ENCODE measurements at places on chromosomes 6 and 20.

DNA sequence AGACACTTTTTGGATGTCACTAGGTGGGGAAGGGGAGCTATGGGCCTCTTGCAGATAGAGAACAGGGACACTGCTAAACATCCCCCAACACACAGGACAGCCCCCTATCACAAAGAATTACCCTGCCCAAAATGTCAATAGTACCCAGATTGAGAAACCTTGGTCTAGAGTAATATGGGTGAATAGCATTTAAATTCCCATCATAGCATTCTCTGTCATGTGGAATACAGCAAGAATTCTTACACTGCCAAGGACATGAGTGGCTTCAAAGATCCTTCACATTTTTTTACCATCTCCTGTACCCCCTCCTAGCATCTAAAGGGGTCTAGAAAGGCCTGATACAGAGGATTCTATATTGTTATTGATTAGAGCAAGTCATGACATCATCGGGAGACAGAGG, 83.1 kb upstream of the SSTR4 start:
- no peak for DNase-seq

- DNase-seq, result no peak
These were observed 57.6 kb downstream of the TENT5A start for GRCh38 chr6:81694855-81695254.

GRCh38 chr6:96942676-96943075, 18.1 kb downstream of the KLHL32 start:
- no peak for DNase-seq

GRCh38 chr6:36034441-36034840, 6.8 kb downstream of the MAPK14 start:
- no peak for DNase-seq

- no peak for DNase-seq
These were observed 70.2 kb downstream of the HFE start for GRCh38 chr6:26157251-26158075.

DNA sequence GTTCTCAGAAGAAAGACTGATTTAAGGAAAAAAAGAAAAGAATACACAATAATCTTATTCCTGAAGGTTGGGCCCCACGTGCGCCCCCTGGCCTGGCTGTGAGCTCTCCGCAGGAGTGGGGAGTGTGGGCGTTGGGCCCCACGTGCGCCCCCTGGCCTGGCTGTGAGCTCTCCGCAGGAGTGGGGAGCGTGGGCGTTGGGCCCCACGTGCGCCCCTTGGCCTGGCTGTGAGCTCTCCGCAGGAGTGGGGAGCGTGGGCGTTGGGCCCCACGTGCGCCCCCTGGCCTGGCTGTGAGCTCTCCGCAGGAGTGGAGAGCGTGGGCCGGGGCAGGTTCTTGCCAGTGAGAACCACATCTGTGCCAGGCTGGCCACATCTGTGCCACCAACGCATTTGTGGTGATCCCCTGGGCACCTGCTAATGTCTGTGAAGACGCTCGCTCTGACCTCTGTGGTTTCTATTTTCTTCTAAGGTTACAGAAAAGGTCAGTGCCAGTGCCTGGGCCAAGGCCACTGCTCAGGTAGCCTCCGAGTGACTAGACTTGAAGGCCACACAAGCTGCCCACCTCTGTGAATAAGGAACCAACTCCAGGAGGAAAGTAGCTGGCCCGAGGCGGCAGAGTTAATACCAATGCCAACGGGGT, 41.0 kb downstream of the WDR27 start:
- no peak for DNase-seq

GRCh38 chr20:4483486-4483885, 238.2 kb upstream of the PRND start:
- no peak for DNase-seq

GRCh38 chr20:22716821-22717351, 132.5 kb upstream of the FOXA2 start:
- DNase-seq, result no peak

DNA sequence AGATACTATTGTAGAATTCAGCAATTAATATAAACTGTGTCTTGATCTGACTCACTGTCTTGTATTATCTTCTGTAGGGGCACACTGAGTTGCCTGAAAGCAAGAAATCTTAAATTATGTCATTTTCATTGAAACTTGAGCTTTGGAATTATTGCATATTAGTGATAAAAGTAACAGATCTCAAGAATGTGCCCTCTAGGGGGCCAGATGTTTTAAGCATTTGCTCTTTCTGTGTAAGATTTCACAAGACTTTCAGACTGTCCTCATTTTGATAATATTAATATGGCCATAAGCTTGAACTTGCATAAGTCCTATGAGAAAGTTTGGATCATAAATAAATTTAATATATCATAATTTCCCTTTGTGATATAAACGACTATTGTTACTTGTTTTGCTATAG, 55.5 kb upstream of the MYO6 start:
- no peak for DNase-seq

DNA sequence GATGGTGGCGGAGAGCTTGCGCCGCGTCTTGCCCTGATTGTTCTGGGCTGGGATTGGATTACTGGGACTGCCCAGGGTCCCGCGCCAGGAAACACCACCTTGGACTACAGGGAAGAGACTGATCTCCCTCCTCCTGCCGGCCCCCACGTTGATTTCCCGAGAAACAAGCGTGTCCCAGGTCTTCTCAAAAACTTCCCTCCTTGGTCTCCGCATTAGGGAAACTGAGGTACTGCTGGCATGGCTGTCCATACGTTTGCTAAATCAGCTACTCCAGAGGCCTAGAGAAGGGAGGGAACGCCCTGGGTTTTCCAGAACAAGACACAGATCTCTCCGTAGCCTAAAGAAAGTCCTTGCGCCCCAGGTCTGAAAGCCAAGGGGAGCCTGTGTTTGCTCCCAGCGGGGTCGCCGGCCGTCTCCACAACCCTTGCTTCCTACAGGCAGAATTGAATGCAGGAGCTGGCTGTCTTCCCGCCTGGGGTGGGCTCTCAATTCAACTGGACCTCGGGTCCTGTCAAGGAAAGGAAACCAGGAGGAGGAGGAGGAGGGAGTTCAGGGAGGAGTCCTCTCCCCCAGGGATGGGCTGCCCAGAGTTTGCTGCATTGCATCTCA, 29.2 kb downstream of the TFAP2A start:
- no peak for DNase-seq

DNA sequence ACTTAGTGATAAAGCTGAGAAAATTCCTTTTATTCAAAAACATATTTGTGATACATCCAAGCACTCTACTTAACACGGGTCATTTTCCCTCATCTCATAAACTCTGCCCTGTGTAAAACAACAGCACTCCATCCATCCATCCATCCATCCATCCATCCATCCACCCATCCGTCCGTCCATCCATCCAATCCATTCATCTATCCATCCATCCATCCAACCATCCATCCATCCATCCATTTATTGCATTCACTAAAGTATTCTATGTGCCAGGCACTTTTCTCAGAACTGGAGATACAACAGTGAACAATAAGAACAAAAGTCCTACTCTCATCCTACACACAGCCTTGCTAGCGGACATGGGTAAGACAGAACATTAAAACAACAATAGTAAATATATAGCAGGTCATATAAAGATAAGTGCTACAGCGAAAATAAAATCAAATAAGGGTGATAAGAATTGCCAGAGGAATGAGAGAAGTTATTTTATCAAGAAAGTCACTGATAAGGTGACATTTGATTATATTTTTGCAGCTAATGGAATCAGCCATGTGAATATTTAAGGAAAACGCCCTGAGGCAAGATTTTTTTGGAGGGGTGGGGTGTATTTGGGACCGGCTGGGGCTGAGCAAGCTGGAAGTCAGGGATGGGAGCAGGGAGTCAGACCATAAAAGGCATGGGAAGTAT, 78.2 kb downstream of the ADAT2 start:
- DNase-seq, result no peak

DNA sequence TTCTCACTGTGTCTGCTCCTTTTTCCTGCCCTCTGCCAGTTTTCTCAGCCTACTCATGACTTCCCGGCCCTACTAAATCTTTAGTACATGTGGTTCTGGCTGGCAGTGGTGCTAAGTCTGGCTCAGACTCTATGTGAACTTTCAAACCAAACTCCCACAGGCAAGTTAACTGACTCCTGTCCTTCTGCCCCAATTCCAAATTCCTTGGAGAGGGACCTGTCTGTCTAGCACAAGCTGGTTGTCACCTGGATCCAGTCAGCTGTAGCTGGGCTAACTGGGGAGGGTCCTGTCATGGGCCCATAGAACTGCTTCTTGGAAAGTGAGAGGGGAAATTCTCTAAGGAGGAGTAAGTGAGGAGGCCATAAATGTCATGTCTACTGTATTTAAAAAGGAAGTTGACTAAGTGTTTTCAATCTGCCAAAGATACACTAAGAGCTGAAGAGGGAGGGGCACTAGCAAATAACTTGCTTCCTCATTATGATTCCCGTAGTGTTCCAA, 240.1 kb downstream of the KCNQ5 start:
- no peak for DNase-seq

GRCh38 chr6:137641474-137642077, 147.4 kb upstream of the OLIG3 start:
- peak; percentile 24 for DNase-seq

GRCh38 chr6:43827898-43828297, 57.9 kb downstream of the VEGFA start:
- no peak for DNase-seq

DNA sequence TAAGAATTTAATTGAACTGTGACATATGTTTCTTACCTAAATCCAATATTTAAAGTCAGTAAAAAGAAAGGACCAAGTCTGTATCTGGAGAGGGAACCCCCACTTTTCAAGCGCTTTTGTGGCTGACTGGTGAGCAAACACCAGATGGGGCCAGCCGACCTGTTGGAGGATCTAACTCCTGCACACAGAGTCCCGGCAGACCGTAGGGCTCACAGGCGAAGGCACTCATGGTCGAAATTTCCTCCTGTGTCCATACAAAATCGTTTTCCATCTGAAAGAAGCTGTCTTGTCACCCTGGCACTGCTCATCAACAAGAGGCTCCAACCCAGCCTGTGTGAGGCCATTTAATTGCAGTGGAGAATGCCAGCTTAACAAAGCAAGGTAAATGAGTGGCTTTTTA, 94.0 kb downstream of the SCML4 start:
- DNase-seq, result no peak

- DNase-seq, result no peak
These were observed 13.7 kb upstream of the TMX4 start for GRCh38 chr20:8033151-8033841.

DNA sequence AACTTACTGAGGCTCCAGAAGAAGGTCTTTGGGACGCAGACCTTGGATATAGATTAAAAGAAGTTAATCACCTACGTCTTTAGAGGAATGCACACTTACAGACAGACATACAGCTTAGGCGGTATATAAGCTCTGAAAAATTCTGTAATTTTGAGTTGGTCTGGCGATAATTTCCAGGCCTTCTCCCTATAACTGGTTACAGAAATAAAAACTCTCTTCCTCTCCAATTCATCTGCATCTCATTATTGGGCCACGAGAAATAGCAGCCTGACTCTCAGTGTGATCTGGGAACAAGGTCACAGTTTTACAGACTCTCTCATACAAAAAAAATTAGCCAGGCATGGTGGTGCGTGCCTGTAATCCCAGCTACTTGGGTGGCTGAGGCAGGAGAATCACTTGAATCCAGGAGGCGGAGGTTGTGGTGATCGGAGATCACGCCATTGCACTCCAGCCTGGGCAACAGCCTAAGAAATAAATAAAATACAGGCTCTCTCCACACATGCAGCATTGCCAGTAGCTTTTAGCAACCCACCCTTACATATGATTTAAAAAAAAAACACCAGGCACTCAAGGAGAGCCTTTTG, 4.7 kb downstream of the ZBTB24 start:
- no peak for DNase-seq

DNA sequence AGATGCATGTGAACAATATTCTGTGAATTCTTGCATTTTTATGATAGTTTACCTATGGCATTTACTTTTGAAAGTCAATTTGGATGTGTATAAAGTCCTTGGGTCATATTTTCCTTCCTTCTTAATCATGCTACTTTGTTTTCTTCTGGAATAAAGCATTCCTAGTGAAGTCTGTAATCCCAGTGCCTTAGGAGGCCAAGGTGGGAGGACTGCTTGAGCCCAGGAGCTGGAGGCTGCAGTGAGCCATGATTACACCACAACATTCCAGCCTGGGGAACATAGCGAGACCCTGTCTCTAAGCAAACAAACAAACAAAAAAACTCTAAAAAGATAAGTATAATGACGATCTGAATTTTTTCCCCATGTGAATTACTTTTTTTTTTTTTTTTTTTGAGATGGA, 69.7 kb upstream of the SYNCRIP start:
- DNase-seq, result no peak

GRCh38 chr6:15908871-15909270, 220.0 kb upstream of the MYLIP start:
- no peak for DNase-seq

GRCh38 chr6:20365456-20365855, 36.2 kb upstream of the E2F3 start:
- no peak for DNase-seq

GRCh38 chr6:106913676-106914280, 60.8 kb downstream of the CD24 start:
- DNase-seq, result no peak
